ENCODE measurements at places on chromosomes 2 and 18.

DNA sequence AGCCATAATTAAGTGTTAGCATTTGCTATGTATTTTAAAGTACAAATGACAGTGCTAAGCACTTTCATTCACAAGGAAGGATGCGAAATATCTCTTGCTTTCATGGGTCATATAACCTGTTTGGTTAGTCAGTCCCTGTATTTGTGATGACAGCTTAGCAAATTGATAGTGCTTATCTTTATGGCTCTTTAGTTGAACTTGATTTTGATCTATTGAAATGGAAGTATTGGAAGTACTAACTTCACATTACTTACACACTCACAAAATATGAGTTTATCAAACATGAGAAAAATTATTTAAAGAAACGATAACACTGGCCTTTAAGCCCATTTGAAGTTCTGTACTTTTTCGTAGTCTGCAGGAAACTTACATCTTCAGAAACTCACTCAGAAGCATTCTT is 97.4 kb upstream of the NEUROD1 start:
- no peak for DNase-seq

- DNase-seq: no peak
Observed at GRCh38 chr2:159266554-159266953, 19.9 kb downstream of the WDSUB1 start.

GRCh38 chr2:190815226-190815625 is 65.4 kb upstream of the GLS start:
- no peak for DNase-seq

DNA sequence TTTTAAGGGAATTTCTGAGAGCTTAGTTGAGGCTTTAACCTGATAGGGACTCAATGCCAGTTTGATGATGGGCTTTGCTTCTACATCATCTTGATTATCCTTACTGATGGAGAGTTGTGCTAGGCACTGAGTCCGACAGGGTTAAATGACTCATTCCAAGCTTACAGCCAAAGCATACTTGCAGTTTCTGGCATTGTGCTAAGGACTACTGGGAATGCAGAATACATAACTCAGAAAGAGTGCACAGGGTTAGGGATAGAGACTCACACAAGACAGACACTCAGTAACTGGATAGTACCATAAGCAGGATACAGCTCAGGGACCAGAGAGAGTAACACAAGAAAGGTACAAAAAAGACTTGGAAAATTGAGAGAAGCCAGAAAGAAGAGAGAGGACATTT is 94.1 kb upstream of the SLC14A2 start:
- no peak for DNase-seq

DNA sequence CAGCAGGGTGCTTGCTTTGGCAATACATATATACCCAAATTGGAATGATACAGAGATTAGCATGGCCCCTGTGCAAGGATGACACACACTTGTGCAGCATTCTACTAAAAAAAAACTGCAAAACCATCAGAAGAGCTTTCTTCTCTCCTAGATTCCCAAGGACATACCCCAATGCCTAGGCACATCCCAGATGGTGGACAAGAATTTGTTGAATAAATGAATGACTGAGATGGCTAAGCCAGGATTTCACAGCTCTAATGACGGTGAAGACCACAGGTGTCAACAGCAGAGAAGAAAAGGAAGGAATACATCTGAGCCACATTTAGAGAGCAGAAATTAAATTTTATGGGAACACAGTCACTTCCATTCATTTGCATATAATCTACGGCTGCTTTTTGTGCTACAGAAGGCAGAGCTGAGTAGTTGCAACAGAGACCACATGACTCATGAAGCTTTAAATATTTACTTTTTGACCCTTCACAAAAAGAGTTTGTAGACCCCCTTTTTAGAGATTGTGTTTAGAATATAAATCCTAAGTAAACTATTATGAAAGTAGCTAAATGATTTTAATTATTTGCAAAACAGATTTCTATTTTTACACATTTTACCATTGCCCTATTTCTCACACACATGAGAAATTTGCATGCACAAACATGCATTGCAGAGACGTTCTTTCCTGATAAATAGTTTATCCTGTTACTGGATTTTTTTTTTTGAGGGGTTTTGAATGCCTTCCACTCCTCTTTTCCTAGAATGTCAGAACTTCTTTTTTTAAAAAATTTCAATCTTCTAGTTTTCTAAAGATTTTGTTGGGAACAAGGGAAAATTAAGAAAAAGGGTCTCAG is 119.0 kb downstream of the PMAIP1 start:
- no peak for DNase-seq

- DNase-seq: no peak
Observed at GRCh38 chr18:26618135-26618534, 69.8 kb upstream of the KCTD1 start.

DNA sequence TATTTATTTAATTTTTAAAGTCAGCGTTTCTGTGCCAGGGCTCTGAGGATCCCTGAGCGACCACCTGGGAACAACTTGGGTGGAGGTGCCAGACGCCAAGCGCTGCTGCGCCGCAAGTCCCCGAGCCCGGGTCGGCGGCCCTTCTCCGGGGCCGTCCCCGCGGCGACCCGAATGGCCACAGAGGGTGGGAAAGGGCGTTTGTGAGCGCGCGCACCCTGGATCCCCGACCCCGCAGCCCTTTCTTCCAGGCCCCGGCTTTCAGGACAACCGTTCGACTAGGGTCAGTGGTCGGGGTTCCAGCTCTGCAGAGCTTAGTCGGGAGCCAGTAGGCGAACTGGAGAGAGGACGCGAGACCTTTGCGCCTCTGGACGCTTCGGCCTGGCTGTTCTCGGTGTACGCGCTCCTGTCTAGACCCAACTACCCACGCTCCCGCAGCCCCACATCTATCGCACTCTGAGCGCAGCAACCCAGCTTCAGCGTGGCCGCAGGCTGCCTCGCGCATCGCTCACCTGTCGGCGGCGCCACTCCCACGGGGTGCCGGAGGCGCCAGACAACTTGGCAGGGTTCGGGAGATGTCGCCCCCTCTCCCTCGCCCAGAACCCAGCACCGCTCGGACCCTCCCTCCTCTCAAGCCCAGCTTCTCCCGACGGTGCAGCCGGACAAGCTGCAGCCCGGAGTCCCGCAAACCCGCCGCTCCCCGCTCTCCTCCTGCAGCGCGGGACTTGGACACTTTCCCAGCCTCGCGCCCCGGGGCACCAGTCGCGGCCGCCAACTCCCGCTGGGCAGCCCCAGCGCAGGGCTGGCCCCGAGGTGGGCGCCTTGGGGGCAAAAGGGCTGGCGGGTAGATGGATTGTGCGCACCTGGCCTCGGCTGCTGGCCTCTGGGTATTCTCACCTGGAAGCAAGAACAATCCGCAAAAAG is 758 bp downstream of the LYPD1 start:
- DNase-seq: no peak

DNA sequence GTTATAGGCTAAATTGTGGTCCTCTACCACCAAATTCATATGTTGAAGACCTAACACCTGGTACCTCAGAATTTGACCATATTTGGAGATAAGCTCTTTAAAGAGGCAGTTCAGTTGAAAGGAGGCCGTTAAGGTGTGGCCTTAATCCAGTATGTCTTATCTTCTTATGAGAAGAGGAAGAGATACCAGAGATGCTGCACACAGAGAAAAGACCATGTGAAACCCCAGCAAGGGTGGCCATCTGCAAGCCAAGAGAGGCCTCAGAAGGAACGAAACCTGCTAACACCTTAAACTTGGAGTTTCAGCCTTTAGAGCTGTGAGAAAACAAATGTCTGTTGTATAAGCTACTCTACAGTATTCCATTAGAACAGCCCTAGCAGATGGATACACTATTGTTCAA is 528.1 kb upstream of the DCC start:
- DNase-seq: no peak

GRCh38 chr2:100000915-100001707 is 141.3 kb downstream of the AFF3 start:
- DNase-seq: no peak

- DNase-seq: no peak
Observed at GRCh38 chr18:11956371-11957308, 24.7 kb upstream of the IMPA2 start.

GRCh38 chr2:214765180-214765579 is 44.3 kb downstream of the BARD1 start:
- no peak for DNase-seq

DNA sequence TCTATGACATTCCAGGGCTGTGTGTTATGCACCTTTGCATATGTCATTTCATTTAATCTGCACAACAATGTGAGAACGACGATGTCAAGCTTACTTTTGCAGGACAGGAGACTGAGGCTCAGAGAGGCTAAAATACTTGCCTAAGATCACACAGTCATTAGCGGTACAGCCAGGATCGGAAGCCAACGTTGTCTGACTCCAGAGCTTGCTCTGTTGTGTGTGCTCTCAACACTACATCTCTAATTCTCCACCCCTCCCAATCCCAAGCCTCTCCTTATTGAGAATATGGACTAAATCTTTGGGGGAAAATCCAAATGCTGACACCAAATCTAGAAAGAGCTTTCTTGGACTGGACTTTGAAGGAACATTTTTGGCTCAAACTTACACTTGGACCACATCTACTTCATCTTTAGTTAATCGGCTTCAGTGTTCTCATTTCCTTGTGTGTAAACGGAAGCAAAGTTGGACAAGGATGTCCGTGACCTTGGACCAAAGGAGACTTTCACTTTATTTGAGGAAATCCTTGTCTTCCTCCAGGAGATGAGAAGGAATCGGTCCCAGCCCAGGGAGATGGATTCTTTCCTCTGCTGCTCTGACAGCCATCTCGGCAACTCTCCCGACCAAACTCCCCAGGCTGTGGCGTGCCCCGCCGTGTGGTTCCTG is 242.4 kb downstream of the LPIN1 start:
- DNase-seq: no peak

DNA sequence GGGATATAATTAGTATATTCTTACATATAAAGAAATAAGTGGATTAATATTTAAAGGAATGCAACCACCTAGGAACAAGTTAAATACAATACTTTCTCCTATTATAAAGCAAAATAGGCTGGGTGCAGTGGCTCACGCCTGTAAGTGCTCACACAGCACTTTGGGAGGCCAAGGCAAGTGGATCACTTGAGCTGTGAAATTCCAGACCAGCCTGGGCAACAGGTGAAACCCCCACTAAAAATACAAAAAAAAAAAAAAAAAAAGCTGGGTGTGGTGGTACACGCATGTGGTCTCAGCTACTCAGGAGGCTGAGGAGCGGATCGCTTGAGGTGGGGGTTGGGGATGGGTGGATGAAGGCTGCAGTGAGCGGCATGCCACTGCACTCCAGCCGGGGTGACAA is 286.2 kb upstream of the EPC2 start:
- DNase-seq: no peak

DNA sequence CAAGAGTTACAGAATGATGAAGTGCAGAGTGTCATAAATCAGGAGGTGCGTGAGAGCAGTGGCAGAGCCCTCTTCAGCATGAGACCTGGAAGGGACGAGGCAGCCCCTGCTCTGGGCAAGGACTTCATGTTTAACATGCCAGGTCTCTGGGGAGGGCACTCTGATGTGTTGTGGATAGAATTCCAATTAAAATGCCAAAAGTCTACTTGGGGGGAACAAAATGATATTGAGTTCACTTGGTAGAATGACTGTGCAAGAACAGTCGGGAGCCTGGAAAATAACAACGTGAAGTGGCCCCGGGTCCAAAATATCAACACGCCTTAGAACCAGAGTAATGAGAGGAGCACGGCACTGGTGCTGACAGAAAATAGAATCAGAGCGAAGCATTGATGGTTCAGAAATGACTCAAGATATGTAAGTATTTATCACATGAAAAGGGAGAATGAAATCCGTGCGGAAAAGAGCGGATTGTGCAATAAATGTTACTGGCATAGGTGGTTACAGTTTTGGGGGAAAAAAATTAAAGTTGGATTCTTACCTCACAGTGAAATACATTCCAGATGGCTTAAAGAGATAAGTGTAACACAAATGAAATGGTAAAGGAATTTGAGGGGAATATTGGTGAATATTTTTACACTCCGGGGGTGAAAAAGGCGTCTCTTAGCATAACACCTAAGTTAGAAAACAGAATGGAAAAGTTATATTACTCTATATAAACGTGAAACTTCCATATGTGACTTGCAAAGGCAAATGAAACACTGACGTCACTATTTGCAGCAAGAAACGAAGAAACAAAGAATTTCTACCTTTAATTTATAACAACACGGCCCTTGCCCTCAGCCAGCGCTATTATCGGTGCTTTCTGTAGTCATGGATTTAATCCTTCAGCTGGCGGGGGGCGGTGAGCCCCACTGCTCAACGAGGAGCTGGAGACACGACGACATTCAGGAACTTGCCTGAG is 159.4 kb upstream of the TWIST2 start:
- no peak for DNase-seq

- no peak for DNase-seq
Observed at GRCh38 chr2:149606251-149606811, 18.8 kb upstream of the MMADHC start.

- no peak for DNase-seq
Observed at GRCh38 chr2:182610231-182610630, 105.8 kb upstream of the DNAJC10 start.

GRCh38 chr2:127398239-127398590 is 10.4 kb upstream of the MAP3K2 start:
- no peak for DNase-seq

DNA sequence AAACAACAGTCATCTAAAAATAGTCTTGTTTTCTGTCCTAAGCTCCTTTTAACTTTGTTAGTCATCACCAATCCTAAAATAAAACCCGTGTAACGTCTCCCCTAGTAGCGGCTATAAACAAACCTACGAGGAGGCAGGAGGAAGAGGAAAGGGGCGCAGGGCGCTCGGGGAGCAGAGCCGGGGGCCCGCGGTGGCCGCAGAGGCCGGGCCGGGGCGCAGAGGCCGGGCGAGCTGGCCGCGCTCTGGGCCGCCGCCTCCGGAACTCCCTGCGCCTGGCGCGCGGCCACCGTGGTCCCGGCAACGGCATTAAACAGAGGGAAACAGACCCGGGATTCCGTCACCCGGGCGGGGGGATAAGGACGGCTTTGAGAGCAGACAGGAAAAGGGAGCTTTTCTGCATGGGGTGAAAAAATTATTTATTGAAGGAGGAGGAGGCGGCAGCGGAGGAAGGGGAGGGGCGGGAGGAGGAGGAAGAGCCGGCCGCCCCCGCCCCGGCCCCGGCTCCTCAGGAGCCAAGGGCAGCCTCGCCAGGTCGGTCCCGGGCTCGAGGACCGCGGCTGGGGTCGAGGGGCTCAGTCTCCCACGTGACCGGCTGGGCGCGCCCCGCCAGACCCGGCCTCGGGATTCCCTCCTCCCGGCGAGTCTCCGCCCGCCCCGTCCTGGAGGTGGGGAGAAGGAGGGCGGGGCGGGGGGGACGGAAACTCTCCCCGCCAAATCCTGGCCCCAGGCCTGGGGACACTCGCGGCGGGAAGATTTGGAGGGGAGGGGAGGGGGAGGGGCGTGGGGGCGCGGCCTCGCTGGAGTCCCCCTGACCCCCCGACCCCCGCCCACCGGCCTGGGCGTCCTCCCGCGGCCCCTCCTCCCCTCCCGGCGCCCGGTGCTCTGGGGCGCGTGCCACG is 1.8 kb upstream of the NFATC1 start:
- no peak for DNase-seq

- no peak for DNase-seq
Observed at GRCh38 chr2:118750959-118751565, 96.4 kb downstream of the EN1 start.

GRCh38 chr2:180319586-180320405 is 312.7 kb upstream of the CWC22 start:
- no peak for DNase-seq

Measured in stimulated activated effector memory CD8-positive, alpha-beta T cell treated with anti-CD3 and anti-CD28 coated beads, Interleukin-12 subunit alpha, Interleukin-12 subunit beta, amount 100 ng/mL, for 72 hours (primary cell).